ENCODE measurements at places on chromosomes 16 and 17.

GRCh38 chr16:77579351-77579891 is 142.9 kb upstream of the NUDT7 start:
- no peak for DNase-seq

GRCh38 chr17:15412606-15413005 is 54.8 kb downstream of the CDRT4 start:
- DNase-seq, result no peak

DNA sequence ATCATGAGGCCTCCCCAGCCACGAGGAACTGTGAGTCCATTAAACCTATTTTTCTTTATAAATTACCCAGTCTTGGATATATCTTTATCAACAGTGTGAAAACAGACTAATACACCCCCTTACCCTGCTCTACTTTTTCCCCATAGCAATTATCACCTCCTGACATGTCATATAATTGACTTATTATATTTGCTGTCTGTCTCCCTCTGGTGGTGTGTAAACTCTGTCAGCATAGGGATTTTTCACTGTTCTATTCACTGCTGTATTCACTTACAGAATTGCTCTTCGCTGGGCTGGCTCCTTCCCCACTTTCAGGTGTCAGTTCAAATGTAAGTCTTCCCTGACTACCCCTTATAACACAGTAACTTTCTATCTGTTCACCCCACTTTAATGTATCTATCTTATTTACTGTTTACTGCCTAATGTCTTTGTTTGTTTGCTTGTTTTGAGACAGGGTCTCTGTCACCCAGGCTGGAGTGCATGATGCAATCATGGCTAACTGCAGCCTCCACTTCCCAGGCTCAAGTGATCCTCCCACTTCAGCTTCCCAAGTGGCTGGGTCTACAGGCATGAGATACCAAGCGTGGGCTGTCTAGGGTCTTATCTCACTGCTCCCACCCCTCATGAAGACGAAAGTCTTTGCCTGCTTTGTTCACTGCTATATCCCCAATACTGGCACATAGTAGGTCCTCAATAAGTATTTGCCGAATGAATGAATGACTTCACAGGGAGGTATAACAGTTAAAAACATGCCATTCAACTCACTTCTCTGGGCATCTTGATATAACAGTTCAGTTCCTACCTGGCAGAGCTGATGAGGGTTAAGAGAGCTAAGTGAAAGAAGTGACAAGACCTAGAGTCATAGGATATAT is 52.4 kb upstream of the CDH3 start:
- no peak for DNase-seq

- DNase-seq, result no peak
Observed at GRCh38 chr16:48963901-48964615, 317.6 kb downstream of the CBLN1 start.

- no peak for DNase-seq
Observed at GRCh38 chr16:81567987-81568748, 123.6 kb downstream of the CMIP start.

GRCh38 chr16:8655184-8655717 is 19.2 kb upstream of the ABAT start:
- no peak for DNase-seq

GRCh38 chr17:39927929-39928857 is 661 bp downstream of the LRRC3C start:
- DNase-seq, result no peak

DNA sequence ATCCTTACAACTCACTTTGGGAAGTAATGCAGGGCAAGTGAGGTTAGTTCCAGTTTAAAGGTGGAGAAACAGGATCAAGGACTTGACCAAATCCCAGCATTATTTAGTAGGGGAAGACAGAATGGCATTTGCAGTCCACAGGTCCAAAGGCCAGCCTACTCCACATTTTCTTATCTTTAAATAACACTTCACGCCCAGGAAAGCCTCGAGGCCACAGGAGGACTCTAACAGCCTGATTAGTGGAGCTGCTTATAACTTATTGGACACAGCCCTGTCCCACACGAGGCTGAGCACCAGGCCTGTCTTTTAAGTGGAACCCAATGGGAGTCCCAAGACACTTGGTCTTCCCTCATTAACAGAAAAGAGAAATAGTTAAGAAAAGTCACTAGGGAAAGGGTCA is 12.1 kb upstream of the HYDIN start:
- no peak for DNase-seq

DNA sequence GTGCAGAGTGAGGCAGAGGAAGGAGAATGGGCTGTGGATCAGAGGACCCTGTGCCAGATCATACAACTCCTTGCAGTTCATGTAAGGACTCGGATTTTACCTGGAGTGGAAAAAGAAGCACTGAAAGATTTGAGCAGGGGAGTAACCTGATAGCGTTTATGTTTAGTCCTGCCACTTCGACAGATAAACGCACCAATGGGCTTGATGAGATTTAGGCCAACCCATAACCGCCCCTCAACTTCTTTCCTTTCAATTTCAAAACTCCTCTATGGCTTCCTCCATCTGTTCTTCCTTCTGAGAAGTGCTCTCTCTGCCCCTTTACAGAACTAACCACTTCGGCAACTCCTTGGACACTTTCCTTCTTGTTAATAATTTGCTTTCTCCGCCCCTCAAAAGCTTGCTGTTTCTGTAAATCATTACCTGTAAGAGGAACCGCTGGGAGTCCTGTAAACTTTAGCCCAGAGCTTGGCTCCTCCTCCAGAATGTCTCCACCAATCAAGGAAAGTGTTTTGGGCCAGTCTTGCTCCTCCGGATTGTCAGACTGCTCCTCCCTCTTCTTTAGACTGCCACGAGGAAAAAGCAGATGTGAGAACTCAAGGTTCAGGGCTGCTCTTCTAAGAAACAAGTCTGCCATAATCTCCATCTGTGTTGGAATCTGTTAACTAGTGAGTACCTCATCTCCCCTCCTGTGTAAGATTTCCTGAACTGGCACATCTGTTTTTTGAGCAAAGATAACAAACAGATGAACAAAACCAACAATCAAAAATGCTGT is at the start of gene ACSM3:
ACSM3 (plus strand) TSS at position 554 of the 772 bp plus-strand sequence. CDS start 6,021 bp downstream, outside the sequence.
- DNase-seq, result peak; percentile 94

- no peak for DNase-seq
Observed at GRCh38 chr17:17849845-17850373, 13.1 kb upstream of the SREBF1 start.

DNA sequence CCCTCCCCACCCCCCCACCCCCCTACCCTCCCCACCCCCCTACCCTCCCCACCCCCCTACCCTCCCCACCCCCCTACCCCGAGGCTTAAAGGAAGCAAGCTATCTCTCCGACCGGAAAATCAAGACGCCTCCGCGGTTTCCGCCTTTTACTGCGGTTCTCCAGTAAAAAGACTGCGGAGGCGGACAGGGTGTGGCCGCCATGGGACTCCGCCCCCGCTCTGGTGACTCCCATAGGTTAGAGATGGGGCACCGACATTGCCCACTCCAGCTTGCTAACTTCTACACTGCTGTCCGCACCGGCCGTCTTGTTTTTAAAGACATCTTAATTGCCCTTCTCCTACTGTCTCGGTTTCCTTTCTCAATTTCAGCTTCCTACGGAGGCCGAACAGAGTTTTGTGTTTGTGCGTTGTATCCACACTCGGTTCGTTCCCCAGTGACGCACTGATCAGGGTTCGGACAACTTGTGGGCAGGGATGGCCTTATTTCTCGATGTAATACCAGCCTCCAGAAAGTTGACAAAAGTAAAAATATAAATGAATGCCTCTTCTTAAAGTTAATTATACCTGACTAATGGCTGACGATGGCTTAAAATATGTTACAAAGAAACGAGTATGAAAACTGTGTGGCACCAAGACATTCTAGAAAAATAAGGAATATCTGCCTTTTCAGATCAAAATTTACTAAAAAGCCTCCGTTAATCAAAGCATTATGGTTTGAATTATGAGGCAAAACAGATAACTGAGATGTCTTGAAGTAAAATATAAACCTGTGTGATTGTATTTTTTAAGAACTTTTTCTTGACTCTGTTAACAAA is 1.1 kb upstream of the ZNF200 start:
- no peak for DNase-seq

DNA sequence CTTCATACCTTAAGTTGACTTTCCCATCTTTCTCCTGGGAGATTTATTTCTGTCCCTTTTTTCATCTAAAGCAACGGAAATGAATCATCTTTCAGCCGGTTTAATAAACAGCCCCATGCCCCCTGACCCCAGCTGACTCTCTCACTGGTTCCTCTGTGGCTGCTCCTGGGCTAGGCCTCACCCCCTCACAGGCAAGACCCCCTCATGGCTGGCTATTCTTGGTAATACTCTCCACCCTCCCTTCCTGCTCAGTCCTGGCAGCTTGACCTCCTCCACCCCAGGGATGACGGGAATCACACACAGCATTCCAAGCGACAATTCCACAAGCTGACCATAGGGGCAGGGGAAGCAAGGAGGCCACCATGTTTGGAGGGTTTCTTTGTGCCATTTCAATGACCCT is 1.5 kb upstream of the ADAP2 start:
- DNase-seq, result no peak

DNA sequence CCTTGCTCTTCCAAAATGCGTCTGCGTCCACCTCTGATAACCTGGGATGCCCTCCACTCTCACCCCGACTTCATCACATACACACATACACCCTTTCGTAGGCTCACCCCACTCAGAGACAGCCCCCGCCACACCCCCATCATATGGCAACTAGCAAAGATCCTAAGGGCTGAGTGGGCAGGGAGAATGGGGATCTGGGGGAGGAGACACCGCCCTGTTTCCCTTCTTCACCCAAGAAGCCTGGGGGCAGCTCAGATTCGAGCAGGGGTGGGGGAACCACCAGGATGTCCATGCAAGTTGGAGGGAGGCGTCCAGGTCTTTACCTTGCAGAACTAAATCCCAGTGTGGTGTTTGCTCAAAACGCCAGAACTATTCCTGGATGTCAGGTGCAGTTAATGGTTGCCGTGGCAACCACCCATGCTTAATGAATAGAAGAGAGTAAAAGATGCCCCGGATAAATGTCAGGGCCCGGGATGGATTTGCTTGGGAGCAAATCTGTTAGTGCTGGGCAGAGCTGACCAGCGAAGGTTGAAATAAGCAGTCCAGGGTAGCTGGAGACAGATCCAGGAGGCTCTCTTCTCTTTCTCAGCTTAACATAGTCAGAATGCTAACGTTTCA is 72.8 kb downstream of the CACNG3 start:
- no peak for DNase-seq

- no peak for DNase-seq
Observed at GRCh38 chr17:72968798-72969197, 123.7 kb downstream of the SLC39A11 start.

DNA sequence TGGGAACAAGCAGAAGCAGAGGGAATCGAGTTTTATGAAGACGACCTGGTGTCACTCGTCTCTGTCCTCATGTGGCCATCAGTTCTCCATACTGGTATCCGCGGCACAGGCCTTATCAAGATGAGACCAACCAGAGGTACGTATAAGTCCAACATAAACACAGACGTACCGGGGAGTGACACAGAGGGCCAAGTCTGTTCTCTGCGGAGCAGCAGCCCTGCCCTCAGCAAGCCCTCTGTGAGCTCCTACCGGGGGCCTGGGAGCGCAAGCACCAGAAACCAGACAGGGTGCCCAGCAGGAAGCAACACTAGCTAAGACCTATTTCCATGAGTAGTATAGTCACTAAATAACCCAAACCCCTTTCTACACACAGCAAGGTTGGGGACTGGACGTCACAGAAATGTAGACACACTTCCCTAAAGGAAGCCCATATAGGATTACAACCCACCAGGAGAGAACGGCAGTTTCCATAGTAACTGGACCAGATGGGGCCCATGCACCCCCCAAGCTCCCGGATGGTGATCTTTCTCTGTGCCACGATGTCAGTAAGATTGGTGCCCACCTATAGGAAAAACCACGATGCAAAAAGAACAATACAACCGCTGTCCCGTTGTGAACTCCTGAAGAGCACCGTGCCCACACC is 911 bp downstream of the ARL16 start:
- no peak for DNase-seq

DNA sequence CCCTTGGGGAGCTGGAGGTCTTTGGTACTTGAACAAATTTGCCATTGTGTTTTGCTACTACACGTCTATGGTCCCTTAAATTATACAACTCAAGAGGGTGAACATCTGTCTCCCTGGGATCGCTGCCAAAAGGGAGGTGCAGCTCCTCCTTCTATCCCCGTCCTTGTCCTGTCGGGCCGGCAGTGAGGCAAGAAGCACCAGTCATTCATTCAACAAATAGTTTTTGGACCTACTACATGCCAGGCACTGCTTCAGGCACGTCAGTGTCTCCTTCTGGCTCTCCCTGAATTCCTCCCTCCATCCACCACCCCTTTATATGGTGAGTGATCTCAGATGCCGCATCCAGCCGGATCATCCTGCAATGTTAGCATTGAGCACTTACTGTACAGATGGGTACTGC is 2.2 kb upstream of the RPL38 start:
- no peak for DNase-seq

DNA sequence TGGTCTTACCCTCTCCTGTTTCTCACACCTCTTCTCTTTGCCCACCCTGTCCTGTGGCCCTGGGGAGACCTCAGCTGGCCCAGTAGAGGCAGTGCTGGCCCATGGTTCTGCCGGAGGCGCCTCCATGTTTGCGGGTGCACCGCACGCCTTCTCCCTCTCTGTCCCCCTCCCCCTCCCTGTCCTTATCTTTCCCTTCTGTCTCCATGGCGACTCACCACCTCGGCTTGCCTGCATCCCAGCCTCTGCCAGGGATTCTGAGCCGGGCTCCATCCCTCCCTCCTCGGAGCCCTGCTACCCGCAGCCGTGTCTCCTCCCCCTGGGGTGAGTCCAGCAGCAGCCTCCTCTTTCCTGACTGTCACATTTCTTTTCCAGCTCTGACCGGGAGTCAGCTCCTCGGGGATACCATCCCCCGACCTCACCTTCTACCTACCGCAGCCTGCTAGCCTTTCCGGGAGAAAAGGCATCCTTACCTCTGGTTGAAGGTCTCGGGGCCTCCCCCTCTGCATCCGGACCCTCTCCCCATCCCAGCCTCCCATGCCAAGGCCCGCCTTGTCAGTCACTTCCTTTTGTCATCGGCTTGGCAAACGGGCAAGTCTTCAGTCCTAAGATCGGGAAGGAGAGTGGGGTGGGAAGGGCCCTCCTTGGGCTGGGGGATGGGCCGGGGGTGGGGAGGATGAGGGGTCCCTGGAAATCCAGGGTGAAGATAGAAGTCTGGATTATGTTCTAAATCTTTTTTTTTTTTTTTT is at the start of gene RNF112:
RNF112 (plus strand) TSS at position 358 of the 746 bp plus-strand sequence; CDS start at position 535, 177 bp downstream.
- DNase-seq, result no peak

- no peak for DNase-seq
Observed at GRCh38 chr17:77045441-77046041, 95.2 kb upstream of the SEC14L1 start.

- no peak for DNase-seq
Observed at GRCh38 chr17:22374741-22375140, 682.4 kb downstream of the KCNJ18 start.

- DNase-seq, result no peak
Observed at GRCh38 chr16:68664297-68664696, 19.2 kb downstream of the CDH3 start.
